Right atrium auricular region (tissue), 2 donors: ENCODE measurements at places on chromosomes 4 and X. TPM values are rescaled to one million over a fixed set of nuclear protein-coding genes. Genes with fewer than 3 reads are reported as not detected.

The VCX3A gene
- total RNA-seq = not detected

The STS gene
- 6.2 TPM for total RNA-seq

The ARHGAP6 gene
- 5.1 TPM for total RNA-seq

The LNX1 gene
- 8.9 TPM for total RNA-seq

The OSTC gene
- 43.3 TPM for total RNA-seq

The PTCHD1 gene
- total RNA-seq = 0.20 TPM

The TEX13D gene
- total RNA-seq = not detected
